ENCODE measurements at places on chromosomes 12 and 14.
A peak's percentile ranks its signal among the peaks of the same experiment; 100 is the strongest.

DNA sequence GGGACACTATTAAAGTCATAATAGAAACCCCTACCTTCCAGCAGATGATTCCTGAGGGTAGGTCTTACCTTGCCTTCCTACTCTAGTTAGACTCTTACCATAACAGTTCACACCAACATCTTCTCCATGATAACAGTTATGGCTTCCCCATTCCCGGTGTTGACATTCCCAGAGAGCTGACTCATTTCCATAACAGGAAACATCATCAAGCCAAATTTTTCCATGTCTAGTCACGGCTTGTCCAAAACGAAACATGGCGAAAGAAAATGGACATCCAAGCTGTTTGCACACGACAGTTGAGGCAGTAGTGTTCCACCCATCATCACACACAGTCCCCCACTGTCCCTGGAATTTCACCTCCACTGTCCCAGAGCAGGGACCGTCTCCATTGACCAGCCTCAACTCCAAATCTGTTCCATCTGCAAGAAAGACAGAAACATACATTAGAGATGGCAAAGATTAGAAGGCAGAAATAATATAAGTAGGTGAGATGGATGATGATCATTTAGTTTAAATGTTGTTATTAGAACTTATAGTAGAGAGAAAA, 10.6 kb downstream of the CD163L1 start:
- no peak for DNase-seq

- DNase-seq: no peak
Measured at GRCh38 chr14:44979273-44979672, 17.3 kb downstream of the TOGARAM1 start.

DNA sequence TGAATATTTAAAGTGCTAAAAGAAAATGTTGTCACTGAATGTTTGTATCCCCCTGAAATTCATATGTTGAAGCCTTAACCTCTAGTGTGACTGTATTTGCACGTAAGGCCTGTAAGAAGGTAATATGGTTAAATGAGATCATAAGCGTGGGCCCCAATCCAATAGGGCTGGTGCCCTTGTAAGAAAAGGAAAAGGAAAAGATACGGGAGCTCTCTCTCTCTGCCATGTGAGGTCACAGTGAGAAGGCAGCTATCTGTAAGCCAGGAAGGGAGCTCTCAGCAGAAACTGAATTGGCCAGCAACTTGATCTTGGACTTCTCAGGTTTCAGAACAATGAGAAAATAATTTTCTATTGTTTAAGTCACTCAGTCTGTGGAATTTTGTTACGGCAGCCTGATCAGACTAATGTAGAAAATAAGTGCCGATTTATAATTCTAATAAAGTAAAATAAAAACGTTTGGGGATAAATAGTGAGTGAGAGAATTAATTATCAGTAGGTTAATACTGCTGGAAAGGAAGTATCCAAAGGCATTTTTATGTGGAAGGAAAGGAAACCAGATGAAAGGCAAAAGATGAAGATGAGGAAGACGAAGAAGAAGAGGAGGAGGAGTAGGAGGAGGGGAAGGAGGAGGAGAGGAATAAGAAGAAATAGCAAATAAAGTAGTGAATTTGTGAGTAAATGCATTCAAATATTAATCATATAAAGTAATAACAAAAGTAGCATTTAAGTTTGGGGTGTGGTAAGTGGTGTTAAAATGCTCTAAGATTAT, 188.5 kb upstream of the KRR1 start:
- DNase-seq: no peak

DNA sequence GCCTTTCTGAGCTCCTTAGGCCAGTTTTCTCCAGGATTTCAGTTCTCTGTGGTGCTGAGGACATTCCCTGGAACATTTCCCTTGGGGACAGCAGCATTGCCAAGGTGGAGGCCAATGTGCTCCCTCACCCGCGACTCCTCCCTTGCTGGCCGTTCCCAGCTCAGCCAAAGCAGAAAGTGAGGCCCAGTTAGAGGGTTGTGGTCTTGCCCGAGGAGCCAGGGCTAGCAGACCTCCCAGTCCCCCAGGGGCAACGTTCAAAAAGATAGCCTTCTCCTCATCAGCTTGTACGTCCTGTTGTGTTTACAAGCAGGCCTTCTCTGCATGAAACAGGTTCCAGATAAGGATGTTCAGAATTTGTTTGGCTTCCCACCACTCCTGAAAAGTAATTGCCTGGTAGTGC, 78.4 kb downstream of the SSPN start:
- DNase-seq: no peak

GRCh38 chr12:50922820-50923219, 29.5 kb upstream of the HIGD1C start:
- DNase-seq: no peak

DNA sequence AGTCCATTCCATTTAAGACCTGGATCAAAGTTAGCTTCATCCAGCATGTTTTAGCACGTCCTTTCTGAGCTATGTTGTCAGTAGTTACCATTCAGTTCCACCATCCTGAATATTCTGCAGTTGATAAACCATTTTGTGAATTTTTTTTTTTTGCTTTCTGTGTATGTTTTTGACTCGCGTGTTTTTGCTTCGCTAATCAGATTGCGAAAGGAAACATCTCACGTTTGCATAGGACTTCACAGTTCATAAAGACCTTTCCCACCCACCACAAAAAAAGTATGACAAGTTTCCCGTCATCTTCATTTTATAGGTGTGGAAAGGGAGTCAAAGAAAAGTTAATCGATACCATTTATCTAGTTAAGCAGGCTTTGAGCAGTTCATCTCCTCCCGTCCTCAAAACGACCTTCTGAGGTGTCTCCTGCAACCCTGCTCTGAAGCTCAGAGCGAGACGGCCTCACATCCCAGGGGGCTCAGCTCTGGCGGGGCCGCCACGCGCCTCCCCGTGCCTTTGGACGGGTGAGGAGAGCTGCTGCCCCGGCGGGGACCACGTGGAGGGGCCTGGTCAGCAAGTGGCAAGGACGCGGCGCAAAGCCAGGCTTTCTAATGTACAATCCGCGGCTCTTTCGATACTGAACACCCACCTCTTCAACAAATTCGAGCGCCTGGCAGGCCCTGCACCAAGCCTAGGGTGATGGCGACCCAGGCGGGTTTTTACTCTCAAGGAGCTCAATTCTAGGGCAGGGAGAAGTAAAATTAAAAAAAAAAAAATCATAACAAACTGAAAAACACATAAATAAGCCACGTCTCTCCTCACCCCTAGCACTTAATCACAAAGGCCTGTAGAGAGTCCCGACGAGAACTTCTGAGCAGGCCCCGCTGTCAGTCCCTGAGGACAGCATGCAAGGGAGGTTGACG, 988 bp upstream of the TMEM263 start:
- DNase-seq: no peak

- no peak for DNase-seq
Measured at GRCh38 chr12:12691549-12691948, 4.4 kb downstream of the GPR19 start.

DNA sequence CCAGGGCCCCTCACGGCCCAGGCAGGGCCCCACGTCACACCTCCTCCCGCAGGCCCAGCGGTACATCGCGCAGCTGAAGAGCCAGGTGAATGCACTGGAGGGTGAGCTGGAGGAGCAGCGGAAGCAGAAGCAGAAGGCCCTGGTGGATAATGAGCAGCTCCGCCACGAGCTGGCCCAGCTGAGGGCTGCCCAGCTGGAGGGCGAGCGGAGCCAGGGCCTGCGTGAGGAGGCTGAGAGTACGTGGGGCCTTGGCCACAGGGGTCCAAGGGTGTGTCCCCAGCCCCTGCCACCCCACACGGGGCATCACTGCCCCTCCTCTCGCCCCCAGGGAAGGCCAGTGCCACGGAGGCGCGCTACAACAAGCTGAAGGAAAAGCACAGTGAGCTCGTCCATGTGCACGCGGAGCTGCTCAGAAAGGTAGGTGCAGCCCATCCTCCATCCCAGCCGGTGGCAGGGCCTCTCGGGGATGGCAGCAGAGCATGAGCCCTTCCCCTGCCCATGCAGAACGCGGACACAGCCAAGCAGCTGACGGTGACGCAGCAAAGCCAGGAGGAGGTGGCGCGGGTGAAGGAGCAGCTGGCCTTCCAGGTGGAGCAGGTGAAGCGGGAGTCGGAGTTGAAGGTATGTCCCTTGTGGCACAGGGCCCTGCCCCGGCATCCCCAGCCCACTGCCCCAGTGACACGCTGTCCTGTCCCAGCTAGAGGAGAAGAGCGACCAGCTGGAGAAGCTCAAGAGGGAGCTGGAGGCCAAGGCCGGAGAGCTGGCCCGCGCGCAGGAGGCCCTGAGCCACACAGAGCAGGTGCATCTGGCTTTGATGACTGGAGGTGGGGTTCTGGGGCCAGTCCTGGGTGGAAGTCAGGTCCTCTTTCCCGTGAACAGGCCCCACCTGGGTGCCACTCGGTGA, 20.9 kb downstream of the HIP1R start:
- no peak for DNase-seq

DNA sequence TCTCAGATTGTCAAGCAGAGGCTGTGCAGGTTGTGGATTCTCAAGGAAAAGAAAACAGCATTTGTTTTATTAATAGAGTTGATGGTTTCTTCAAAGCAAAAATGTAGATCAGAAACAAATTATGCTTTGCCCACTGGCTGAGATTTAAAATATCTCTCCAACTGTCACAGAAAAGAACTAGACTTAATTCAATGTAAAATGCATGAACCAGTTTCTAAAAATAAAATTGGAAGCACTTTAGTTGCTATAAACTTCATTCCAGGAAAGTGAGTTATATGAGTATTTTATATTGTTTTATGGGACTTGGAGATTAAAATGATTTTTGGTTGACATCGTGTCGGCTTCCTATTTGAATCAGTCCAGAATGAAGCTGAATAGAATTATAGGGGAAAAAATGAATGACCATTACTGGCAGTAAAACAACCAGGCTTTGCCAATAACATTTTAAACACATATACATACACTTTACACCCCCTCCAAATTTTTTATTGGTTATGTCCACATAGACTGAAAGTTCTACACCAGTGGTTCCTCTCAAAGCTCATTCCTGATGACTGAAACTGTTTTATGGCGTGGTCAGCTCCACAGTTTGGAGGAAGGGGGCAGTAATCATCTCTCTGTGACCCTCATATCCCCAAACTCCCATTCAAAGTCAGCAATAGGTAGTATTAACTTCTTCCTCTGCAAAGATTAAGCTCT, 55.5 kb upstream of the DAAM1 start:
- DNase-seq: no peak

DNA sequence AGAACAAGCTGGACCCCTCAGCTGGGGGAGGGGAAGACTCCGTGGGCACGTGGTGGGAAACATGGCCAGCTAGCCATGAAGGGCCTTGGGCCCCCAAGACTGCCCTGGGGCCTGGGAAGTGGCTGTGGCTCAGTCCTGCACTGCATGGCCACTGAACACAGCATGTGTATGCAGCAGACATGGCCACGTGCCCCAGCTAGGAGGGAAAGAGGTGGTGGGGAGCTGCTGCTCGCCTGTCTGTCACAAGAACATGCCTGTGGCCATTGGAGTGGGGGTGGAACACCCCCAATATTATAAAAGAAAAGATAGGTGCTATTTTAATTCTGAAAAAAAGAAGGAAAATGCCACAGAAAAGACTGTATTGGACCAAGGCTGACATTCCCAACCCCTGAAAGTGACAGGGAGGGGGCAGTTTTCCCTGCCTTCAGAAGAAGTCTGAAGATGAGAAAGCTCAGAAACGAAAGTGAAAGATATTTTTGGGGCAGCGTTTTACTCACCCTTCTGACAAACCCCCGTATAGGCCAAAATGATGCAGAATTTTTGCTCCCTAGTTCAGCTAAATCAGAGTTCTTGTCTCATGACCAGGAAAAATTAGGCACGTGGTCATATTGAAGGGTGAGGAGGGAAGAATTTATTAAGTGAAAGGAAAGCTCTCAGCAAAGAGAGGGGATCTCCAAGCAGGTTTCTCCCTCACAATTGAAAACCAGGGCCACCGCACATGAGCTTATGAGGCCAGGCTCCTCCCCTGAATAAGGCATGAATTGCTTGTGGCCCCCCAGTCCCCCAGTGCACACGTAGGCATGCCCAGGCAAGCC, 35.2 kb upstream of the PCNX1 start:
- DNase-seq: no peak

DNA sequence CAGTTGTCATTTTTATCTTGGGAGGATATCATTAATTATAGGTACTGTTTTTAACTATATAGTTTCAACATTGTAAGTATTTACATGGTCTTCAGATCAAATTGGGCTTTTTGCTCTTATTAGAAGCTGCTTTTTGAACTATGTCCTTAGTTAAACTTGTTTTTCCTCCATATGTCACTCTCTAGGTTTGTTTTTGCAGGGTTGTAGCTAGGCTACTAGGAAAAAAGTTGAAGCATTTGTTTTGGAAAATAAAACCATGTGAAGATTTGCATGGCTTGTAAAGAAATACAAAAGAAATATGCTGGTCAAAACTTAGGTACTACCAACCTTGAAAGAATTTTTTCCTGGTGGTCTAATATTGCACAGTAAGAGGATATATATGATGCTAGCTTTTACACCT, 3.4 kb downstream of the ARID2 start:
- DNase-seq: no peak

DNA sequence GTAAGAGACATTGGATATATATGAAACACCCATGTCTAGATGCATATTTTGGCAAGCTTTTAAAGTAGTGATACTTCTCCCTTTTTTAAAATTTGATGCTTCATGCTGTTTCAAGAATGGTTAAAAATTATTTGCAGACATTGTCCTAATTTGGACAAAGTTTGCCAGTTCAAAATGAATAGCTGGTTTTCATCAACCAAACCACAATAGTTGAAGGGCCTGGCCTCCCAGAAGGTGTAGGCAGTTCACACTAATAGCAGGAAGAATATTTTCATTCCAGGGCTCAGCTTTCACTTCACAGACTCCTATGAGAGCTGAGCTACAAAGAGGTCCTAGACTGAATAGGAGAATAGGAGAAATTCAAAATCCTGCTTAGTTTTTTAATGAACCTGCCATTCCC, 78.7 kb downstream of the STXBP6 start:
- no peak for DNase-seq

DNA sequence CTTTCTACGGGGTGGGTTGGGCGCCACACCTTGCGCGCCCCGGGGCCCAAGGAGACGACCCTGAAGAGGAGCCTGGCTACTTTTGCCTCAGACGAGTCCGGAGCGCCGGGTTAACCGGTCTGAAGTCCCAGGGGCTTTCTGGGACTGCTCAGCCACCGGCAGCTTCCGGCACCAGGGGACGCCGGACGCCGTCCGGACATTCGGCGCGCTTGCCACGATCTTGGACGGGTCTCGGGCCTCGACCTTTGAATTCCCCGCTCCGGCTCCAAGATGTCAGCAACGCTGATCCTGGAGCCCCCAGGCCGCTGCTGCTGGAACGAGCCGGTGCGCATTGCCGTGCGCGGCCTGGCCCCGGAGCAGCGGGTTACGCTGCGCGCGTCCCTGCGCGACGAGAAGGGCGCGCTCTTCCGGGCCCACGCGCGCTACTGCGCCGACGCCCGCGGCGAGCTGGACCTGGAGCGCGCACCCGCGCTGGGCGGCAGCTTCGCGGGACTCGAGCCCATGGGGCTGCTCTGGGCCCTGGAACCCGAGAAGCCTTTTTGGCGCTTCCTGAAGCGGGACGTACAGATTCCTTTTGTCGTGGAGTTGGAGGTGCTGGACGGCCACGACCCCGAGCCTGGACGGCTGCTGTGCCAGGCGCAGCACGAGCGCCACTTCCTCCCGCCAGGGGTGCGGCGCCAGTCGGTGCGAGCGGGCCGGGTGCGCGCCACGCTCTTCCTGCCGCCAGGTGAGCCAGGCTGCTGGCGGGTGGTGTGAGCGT, at the start of gene ACOT4:
ACOT4 (plus strand) TSS at position 184 of the 760 bp plus-strand sequence; CDS start at position 271, 87 bp downstream.
- peak; percentile 25 for DNase-seq

- no peak for DNase-seq
Measured at GRCh38 chr12:2080604-2081003, 27.8 kb downstream of the CACNA1C start.

Measured in hypothalamus (tissue), 51 donors.